ENCODE measurements at places on chromosomes 3 and 15.

DNA sequence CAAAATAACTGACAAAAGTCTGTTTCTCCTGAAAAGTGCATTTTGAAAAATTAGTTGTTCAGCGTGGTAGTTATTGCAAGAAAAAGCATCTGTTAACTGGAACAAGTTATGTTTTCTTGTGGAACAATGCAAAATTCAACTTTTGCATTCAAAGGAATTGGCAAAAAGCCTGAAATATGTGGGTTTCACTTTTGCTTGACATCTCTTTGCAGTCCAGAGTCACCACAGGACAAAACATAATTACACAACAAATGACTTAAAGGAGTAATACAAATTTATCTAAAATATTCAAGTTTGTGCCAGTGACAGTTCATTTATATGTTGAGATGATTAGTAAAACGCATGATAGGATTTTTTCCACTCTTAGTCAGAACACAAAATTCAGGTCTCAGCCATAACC is 96.3 kb upstream of the P2RY1 start:
- no peak for DNase-seq

- no peak for DNase-seq
Measured at GRCh38 chr3:53693451-53693850, 152.8 kb downstream of the CHDH start.

DNA sequence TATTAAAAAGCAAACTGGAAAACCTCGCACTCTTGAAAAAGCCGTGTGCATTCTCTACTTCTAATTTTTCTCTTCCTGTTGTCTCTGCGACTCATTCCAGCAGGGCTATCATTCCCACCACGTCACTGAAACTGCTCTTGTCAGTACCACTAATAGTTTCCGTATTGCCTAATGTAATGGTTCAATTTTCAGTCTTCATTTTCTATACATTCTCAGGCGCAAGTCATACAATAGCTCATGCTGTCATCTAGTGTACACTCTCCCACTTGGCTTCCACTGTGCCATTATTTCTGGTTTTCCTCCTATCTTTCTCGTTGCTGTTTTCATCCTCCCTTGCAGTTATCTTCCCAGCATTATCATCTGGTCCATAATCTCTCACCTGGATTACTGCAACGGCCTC is 160.2 kb downstream of the SPATA16 start:
- DNase-seq = no peak

DNA sequence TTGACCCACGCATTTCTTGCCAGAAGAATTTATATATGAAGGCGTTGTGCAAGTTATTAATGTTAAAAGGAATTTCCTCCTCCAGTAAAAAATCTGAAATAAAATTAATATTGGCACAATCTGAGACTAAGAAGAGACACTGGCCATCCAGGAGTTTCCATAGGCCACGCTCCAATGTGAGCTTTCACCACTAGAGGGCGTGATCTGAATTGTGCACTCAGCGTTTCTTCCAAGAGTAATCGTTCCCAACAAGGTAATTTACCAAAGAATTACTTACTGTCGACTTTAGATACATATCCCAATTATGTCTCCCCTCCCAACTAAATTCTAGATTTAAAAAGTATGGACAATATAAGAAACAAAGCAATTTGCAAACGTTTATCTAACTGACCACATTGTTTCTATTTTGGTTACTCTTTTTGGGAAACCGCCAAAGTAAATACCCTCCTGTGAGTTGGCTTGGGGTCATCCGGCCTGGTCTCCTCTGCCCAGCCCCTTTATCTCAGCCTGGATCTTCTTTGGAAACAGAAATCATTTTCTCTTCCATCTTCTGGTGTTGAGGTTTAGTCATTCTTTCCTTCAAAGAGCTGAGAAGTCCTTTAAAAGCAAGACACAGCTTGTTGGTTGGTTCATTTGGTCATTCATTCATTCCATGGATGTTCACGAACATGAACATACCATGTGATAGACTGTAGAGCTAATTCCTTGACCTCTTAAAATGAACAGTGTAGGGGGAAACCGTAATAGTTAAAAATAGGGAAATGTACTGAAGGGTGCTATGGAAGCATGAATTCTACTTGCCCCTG is 26.2 kb downstream of the POLR2M start:
- peak; percentile 49 for DNase-seq

DNA sequence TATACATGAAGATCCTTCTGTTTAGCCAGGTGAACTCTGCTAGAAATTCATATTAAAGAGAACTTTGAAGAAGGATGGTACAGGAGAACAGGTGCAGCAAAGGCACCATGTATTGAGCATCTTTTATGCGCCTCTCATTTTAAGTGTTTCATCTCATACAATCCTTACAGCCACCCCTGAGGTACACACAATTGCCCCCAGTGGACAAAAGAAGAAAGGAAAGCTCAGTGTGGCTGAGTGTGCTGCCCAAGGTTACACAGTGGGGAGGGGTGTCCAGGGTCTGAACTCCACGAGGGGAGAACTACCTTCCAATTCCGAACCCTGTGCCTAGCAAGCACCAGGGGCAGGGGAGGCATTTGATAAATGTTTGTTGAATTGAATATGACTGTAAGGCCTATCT is 98.6 kb downstream of the MECOM start:
- DNase-seq = no peak

- DNase-seq = no peak
Measured at GRCh38 chr15:39582286-39582976, 1.6 kb downstream of the THBS1 start.

DNA sequence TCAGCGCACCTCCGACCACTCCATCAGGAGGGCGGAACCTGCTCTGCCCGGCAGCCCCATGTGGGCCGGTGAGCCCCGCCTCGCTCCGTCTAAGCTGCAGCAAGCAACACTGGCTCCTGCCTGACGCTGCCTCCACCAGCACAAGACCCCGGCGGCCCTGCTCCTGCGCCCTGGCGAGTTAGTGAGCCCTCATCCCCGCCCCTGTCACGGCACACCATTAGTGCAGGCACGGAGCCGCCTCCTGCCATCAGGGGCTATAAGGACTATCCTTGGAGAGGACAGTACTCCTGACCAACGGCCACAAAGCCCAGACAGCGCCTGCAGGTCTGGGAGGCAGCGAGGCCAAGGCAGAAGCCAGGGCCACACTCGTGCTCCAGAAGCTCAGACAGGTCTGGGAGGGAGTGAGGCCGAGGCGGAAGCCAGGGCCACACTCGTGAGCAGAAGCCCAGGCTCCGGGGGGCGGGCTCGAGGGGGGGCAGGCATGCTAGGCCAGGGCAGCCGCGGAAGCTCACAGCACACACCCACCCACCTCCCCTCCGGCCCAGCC is 39.4 kb downstream of the TNK2 start:
- DNase-seq = no peak

DNA sequence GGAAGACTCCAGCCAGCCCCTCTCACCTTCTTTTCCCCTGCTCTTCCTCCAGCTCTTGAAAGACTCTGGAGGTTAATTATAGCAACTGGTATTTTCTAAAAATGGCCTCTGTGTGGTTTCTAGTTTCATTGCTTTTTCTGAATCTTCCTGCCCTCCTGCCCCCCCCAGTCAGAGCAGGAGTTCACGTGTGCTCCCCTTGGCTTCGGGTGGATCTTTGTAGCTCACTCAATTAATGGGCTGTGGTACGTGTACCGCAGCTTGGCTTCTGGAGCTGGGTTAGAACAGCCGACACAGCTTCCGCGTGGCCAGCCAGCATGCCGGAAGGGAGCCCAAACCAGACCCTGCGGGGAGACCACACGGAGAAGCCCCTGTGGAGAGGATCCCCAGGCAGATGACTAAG is 31.5 kb downstream of the TM2D3 start:
- DNase-seq = no peak

GRCh38 chr3:193595939-193596487 is 3.0 kb downstream of the OPA1 start:
- DNase-seq = no peak

GRCh38 chr3:177932750-177933660 is 603.2 kb upstream of the KCNMB2 start:
- DNase-seq = no peak

- DNase-seq = no peak
Measured at GRCh38 chr3:182889948-182890629, 90.2 kb downstream of the DCUN1D1 start.

GRCh38 chr15:90572893-90573292 is 43.2 kb downstream of the CRTC3 start:
- no peak for DNase-seq

- DNase-seq = no peak
Measured at GRCh38 chr3:173617490-173617889, 219.9 kb downstream of the NLGN1 start.

DNA sequence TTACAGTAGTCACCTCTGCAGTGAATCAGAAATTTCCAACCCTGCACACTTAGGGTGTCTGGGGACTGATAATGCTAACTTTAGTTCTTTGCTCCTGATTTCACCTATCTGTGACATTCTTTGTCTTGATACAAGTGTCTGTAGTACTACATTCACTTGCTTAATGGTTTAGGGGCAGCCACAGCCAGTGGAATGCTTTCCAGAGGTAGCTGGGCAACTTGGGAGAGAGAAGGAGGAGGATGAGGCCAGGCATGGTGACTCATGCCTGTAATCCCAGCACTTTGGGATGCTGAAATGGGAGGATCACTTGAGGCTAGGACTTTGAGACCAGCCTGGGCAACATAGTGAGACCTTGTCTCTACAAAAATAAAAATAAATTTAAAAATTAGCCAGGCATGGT is 8.5 kb downstream of the BAHD1 start:
- DNase-seq = no peak

DNA sequence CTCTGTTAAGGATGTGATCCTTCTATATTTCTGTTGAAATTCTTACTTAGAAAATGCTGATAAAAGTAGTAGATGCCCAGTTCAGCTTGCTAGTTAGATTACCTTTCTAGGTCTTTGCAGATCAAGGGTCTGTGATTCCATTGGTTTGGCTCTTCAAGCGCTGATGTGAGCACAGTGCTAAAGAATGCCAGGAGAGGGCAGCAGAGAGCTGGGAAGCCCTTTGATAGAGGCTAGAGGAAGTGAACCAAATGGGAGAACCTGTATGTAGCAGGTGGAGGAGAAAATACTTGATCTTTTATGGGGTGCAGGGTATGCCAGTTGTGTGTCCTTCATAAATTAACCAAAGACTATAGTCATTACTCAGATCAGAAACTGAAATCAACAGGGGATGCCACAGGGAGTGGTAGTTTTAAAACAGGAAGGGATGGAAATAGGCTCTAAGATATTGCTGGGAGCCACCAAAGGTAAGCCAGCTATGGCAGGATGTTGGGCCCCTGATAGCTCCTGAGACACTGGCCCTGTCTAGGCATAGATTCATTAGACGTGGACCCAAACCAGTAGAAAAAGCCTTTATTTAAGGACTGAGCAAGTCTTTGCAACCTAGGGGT is 677.4 kb downstream of the SQOR start:
- peak; percentile 45 for DNase-seq

DNA sequence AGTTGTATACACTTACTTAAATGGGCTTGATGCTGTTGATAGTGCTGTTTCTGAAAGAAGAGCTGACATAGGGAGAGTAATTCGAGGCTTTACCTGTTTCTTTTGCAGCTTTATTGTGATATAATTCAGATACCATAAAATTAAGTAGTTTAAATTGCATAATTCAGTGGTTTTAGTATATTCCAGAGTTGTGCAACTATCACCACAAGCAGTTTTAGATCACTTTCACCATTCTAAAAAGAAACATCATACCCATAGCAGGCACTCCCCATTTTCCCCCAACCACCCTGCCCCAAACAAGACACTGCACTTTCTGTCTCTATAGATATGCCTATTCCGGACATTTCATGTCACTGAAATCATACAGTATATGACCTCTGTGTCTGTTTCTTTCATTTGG is 98.5 kb downstream of the MTHFS start:
- no peak for DNase-seq

- DNase-seq = no peak
Measured at GRCh38 chr3:182023843-182024242, 312.1 kb downstream of the SOX2 start.

DNA sequence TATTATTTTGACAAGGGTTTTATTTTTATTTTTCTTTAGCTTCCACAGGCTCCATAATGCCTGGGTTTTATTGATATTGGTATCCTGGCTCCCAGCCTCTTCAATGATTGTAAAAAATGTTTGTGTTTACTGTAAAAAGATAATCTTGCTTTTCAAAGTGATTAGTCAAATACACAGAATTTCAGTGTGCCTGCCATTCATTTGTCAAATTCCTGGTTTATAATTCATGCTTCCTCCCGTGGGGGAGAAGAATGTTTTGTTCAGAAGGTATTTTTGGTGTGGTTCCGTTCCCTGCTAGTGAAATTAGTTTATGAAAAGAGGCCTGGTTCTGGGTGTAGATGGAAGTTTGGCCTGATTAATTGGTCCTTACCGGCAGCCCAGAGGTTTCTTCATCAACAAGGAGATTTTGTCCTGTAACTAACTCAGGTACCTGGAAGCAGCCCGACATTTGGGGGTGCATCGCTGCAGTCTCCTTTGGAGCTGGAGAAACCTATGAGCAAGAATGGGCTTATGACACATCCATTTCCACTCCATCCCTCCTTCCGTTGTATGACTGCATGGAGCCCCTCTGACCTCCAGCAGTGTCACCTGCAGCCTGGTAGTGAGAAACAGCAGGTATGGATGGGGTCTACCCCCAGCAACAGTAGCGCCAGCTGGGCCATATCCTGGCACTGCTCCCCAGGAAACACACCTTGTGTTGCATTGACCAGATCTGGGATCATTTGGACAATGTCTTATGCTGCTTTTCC is 101.5 kb downstream of the PGPEP1L start:
- no peak for DNase-seq

DNA sequence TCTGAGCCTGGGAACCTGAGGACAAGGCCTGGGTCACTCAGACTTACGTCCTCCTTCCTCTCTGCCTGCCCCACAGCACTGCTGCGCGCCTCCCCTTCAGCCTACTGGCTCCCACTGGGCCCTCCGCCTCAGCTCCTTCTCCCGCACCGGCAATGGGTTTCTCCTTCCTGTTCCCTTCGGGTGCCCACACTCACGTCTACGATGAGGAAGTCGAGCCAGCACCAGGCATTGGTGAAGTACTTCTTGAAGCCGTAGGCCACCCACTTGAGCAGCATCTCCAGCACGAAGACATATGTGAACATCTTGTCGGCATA is 70.0 kb downstream of the EXOG start:
- no peak for DNase-seq

DNA sequence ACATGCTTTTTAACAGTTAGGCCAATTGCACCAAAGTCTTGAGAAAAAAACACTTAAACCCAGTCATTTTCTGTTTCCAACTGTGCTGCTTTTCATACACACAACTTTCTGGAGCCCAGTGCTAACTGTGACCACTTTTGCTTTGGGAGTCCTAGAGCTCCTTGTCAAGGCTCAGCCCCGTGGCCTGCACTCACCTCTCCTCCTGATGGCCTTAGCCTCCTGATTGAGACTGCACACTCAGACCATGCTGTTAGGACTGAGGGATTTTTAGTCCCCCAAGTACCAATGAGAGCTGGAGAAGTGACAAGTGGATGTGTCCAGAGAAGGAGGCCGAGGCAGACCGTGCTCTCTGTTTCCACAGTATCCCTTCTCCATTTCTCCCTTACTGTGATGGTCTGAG is 15.2 kb upstream of the RARRES1 start:
- DNase-seq = no peak

- DNase-seq = no peak
Measured at GRCh38 chr3:194257151-194257621, 93.9 kb downstream of the CPN2 start.
